ENCODE measurements at places on chromosomes 2 and 18.

DNA sequence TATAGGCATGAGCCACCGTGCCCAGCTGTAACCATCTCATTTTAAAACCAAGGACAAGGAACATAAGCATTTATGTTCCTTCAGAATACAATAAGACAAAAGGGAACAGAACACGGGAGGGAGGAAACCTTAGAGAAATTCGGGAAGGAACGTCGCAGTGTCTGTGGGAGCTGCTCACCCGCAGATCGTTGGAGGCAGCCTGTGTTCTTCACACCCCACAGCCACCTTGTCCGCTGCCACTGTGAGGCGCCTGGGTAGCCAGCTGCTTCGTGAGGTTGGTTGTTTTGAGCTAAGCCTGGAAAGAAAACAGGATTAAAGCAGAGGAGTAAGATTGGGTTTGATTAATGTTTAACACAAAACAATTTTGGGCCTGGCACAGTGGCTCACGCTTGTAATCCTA lies 250.0 kb downstream of the FHOD3 start:
- DNase-seq: no peak

DNA sequence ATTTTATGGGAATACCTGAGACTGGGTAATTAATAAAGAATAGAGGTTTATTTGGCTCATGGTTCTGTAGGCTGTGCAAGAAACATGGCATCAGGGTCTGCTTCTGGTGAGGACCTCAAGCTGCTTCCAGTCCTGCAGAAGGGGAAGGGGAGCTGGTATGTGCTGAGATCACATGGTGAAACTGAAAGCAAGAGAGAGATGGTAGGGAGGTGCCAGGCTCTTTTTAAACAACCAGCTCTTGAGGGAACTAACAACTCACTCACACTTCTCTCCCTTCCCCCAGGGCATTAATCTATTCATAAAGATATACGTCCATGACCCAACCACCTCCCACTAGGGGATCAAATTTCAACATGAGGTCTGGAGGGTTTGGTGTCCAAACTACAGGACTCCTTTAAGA lies 40.1 kb downstream of the AGPS start:
- DNase-seq: no peak

DNA sequence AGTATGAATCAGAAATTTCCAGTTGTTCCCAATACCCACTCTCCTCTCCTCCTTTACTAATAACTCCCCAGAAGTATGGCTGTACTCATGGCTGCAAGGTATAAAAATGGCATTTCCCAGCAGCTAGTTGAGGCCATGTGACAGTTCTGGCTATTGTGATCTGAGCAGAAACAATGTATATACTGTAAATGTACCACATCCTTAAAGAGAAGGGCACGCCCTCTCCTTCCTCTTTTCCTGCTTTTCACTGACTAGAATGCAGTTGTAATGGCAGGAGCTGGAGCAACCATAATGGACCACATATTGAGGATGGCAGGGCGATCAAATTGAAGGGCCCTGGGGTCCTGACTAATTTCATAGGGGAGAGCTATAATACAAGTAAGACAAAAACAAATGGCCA lies 211.2 kb downstream of the TNS1 start:
- no peak for DNase-seq

DNA sequence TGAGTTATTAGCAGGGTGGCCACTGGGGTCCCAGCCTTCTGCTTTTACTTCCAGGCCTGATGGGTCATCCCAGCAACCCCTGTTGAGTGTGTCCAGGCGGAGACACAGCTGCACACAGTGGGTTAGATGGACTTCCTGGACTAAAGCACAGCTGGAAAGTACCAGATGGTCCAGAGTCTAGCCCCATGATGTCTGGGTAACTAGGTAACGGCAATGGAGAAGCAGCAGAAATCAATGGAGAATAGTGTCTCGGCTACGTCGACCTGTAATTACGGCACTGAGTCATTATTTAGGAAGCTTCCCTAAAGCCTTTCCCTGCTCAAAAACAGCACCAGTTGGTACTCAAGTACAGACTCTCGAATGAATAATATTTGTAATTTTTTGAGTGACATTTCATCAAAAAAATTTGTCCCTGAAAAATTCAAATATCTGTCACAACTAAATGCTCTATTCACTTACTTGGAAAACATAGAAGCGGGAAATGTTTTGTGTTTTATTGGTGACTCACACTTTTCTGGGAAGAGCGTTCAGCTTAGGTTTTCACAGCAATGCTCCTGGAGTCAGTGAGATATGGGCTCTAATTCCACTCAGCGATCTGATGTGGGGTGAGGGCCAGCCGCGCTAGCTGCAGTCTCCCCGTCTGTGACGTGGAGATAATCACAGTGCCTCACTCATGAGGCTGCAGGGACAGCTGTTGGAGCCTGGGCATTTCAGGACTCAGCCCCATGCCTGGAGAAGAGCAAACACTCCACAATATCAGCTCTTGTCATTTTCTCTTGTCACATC lies 16.2 kb upstream of the ARL4C start:
- no peak for DNase-seq

DNA sequence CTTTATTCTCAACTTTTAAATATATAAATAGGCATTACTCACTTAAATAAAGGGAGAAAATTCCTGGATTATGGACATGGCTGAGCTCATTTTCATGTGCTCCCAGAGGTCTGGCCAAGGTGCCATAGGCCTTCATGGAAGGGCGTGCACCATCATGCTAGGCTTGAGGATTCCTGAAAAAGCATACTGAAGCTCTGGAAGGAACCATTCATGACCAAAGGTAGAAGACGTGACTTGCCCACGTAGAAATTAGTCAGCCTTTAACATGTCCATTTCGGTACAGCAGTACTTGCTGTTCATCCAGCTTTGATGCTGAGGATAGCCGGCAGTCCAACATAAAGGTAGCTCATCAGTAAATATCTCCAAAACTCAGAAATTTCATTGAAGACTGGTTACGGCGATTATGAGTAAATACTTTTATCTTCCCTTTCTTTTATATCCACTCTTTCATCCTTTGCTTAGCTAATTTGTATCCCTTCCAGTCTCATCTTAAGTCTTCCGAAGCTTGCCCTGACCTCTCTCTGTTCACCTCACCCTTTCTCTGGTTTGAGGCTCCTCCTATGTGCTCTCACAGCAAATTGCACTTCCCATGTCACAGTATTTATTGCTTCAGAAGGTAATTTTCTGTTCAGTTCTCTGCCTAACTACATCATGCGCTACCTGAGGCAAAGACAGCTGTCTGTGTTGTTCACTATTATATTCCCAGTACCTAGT lies 32.3 kb upstream of the ASNSD1 start:
- DNase-seq: no peak

- DNase-seq: no peak
Measured at GRCh38 chr2:19261061-19261460, 97.4 kb downstream of the OSR1 start.

GRCh38 chr2:131584940-131585339 lies 57.3 kb downstream of the CCDC74A start:
- no peak for DNase-seq

GRCh38 chr2:63692002-63692606 lies 103.3 kb downstream of the MDH1 start:
- DNase-seq: no peak

DNA sequence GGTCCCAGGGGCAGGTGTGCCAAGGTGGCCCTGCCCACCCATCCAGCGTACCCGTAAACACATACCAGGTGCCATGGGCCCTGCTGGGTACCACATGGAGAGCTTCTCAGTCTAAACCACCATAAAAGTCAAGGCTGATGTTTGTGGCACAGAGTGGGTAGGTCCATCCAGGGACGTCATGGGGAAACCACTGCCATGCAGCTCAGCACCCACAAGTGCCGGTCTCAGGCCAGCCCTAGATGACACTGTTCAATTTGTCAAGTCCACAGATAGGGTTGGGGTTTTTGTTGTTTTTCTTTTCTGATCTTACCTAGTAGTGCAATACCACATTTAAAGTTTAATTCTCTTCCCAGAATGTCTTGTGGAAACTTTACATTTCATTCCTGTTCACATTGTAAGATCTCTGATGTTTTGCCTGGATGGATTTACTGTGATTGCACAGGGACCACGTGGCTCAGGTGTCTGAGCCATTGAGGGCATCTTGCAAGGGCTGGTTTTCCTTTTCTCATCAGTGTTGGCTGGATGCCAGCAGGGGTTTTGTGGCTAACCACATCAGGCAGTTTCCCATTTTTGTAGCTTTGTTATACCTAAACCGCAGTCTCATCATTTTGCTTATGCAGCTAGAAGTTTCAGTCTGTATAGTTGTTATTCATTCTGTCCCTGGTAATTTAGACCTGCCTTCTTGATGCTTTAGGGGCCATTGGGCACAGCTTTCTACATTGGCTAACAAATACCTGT lies 64.7 kb downstream of the STK25 start:
- DNase-seq: peak; percentile 82

DNA sequence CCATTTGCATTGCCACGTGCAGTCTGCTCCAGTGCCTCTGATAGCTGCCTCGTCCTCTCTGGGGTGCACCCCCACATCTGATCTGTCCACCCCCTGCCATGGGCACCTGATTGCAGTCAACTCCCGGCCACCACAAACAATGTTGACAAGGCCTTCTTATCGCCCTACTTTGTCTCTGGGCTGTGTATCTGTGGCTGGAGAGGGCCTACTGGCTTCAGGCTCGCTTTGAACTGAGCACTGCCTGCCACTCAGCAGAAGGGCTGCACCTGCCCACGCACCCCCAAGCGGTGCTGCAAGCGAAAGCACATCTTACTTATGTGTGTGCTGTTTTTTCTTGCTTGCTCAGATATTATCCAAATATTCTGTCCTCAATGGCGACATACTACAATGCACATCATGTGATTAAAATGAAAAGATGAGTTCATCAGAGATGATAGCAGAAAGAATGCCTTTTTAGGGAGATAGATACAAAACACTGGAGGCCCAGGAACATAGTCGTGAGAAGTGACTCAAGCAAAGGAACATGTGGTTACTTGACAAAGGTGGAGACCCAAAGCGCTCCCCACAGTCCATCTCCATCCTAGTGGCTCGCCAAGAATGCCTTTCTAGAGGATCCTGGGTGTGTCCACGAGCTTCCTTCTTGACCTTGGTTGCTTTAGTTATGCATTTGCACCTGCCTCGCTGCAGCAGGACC lies 28.8 kb downstream of the FBLN7 start:
- DNase-seq: no peak

DNA sequence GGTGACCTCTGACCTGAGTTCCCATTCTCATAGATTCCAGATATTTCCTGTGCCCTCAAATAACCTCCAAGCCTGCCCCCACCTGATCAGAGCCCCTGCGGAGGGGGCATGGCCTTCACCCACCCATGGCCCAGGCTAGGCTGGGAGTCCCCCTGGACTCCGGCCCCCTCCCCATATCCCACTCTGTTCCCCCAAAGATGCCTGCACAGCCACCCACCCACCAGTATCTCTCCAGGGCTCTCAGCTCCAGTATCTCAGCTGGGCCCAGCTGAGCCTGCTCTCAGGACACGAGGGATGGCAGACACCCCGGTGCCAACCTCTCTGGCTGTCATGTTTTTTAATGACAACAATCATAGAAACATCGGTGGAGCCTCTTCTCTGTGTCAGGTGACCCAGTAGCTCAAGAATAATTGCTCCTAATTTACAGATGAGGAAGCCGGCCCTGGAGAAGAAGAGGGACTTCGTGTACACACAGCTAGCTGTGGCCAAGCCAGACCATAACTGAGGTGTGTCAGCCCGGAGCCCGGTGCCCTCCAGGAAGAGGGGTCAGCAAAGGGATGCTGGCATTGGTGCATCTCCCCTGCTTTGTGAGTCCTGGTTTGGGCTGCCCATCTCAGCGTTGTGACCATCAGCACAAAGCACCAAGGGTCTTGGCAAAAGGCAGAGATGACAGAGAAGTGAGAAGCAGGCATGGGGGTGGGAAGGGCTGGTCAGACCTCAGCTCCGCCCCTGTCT lies 84.4 kb downstream of the SDC1 start:
- DNase-seq: no peak

DNA sequence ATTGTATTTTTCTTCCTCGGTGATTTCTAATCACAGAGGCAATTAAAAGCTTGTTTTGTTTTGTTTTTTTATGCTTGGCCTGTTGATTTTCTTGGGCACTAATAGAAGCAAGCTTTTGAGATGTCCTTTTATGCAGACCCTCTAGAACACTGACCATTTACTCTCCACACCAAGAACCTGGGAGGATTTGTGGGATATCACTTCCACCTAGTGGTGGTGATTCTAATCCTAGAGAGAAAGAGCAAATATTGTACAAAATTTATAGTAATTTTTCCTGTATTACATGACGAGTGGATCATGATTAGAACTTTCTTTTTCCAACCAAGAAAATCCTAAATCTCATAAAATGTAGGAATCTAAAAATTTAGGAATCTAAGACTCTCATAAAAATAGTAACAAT lies 23.4 kb downstream of the NEMP2 start:
- DNase-seq: no peak

DNA sequence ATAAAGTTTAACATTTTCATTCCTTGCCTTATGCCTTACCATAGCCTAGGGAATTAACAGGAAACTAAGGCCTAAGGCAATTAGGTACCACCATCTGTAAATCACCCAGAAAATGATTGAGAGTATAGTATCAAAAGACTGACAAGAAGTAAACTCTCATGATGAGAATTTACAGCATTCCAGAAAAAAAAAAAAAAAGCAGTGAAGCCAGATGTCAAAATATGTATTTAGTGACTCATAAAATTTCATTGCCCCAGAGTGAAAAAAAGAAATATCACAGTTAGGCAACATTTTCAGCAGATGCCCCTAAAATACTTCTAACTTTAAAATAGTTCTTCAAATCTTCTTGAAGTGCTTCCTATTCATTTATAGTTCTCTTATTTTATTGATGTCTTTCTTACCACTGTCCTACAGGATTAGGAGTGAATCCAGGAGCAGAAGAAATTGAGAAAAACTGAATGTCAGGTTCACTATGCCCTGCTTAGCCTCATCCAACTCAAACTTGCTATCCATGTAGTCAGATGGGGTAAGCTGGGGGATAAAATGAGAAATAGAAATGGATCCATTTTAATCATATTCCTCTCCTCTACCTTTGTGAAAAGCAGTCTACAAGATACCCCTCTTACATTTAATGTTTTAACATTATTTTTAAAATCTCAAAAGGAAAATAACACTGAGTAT lies 57.3 kb upstream of the TANK start:
- DNase-seq: no peak

DNA sequence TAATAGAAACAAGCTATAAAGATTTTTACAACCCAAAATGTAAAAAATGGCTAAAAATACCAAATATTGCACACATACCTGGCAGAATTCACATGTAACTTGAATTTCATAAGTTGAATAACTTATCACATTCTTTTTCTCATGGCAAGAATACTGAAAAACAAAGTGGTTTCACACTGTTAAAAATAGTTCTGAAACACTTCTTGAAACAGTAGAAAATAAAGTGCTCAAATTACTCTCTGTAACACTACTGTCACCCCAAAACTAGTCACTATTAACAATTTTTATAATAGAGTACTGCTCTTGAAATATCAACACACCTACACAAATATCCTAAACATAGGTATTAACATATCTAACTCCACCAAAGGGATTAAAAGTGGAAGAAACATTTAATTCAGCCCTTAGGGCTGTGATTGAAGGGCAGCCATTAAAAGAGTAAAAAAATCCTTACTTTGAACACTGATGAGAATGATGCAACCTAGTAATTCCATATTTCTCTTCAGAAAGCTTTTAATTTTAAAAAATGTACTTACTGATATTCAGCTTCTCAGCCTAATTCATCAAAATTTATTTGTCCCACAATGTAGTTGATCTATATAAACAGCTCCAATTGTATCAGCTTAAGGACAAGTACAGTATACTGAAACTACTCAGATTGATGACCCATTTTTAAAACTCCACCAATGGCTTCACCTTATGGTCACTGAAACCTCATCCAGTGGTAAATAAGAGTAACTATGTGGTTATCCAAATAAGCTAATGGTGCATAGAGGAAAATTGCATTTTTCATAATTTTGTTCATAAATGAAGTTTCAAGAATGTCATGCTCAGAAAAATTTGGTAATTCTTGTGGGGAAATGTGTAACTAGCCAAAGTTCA lies 31.4 kb downstream of the ATF2 start:
- no peak for DNase-seq

GRCh38 chr18:5103286-5103685 lies 93.8 kb downstream of the AKAIN1 start:
- DNase-seq: no peak
